ENCODE measurements at places on chromosomes 1 and 21. TPM values are rescaled to one million over a fixed set of nuclear protein-coding genes. Genes with fewer than 3 reads are reported as not detected.

The NPPB gene
- not detected for total RNA-seq

The RIMS3 gene
- 0.99 TPM for total RNA-seq

The IGSF9 gene
- total RNA-seq, result 5.8 TPM

The CRNN gene
- total RNA-seq, result not detected

The UBE2U gene
- not detected for total RNA-seq

The SFN gene
- total RNA-seq, result 0.99 TPM

The GPR25 gene
- total RNA-seq, result not detected

The CATSPERE gene
- 1.9 TPM for total RNA-seq

The MFAP2 gene
- 66.2 TPM for total RNA-seq

The PLA2G5 gene
- not detected for total RNA-seq

The LINGO4 gene
- 0.47 TPM for total RNA-seq

The LAPTM5 gene
- total RNA-seq, result 24.5 TPM

The MAP1LC3C gene
- 1.9 TPM for total RNA-seq

The STIL gene
- 6.6 TPM for total RNA-seq

The TP73 gene
- total RNA-seq, result 1.1 TPM

The COL8A2 gene
- 3.7 TPM for total RNA-seq

The ATAD3C gene
- 5.8 TPM for total RNA-seq

The IPO13 gene
- total RNA-seq, result 27.8 TPM

The CRYAA gene
- not detected for total RNA-seq

The PEAR1 gene
- total RNA-seq, result 33.2 TPM

Measured in metanephros (tissue), 2 donors.